ENCODE measurements at places on chromosomes 3 and 15. TPM values are rescaled to one million over a fixed set of nuclear protein-coding genes. Genes with fewer than 3 reads are reported as not detected.

The LMLN gene
- total RNA-seq: 12.2 TPM

GRCh38 chr15:31379042-31379441, 52.4 kb downstream of the KLF13 start:
- no peak for DNase-seq

DNA sequence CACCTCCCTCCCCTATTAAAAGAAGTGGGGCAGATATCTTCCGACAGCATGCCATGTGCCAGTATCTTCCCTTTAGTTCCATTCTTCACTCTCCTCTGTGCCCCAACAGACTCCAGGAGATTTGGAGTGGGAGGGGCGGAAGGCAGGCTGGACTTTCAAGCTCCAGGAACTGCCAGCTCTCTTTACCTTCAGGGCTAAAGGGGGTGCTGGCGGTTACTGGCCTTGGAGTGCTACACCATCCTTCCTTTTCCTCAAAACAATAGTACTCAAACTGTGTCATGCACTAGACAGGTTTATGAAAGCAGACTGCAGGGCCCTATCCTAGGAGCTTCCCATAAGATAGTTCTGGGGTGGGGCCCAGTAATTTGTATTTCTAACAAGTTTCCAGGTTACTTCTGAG, 6.0 kb downstream of the LINS1 start:
- DNase-seq: no peak

GRCh38 chr3:129286081-129286480, 7.4 kb downstream of the HMCES start:
- peak; percentile 35 for DNase-seq

GRCh38 chr15:94042180-94042928, 189.0 kb upstream of the MCTP2 start:
- no peak for DNase-seq

- DNase-seq: no peak
Measured at GRCh38 chr3:133627789-133628188, 34.0 kb downstream of the TOPBP1 start.

GRCh38 chr15:85707519-85708338, 87.0 kb downstream of the KLHL25 start:
- peak; percentile 50 for DNase-seq
